Left ventricle myocardium superior (tissue), 1 donor: ENCODE measurements at places on chromosomes 6 and 20. TPM values are rescaled to one million over a fixed set of nuclear protein-coding genes. Genes with fewer than 3 reads are reported as not detected.

Gene SIM1
- not detected for total RNA-seq

Gene B3GALT4
- 6.9 TPM for total RNA-seq

Gene CENPW
- 0.89 TPM for total RNA-seq

Gene PNLDC1
- 0.17 TPM for total RNA-seq

Gene POM121L2
- not detected for total RNA-seq

Gene PPIL6
- 2.5 TPM for total RNA-seq

Gene PAX1
- not detected for total RNA-seq

Gene SSTR4
- total RNA-seq = not detected

Gene MATN4
- not detected for total RNA-seq

Gene MAFB
- 12.9 TPM for total RNA-seq

Gene CLPSL2
- total RNA-seq = not detected

Gene EYA4
- 20.2 TPM for total RNA-seq

Gene TNF
- 0.35 TPM for total RNA-seq

Gene FOXS1
- 1.3 TPM for total RNA-seq

Gene MYBL2
- total RNA-seq = 0.84 TPM

Gene FOXP4
- total RNA-seq = 16.8 TPM

Gene TPX2
- total RNA-seq = 0.72 TPM

Gene B3GAT2
- total RNA-seq = 0.07 TPM

Gene TFAP2D
- not detected for total RNA-seq

Gene XKR7
- total RNA-seq = not detected

Gene MRPL18
- 70.8 TPM for total RNA-seq

Gene RAB44
- 0.07 TPM for total RNA-seq

Gene EPM2A
- total RNA-seq = 49.2 TPM
